ENCODE measurements at places on chromosomes 3 and 15.

GRCh38 chr3:134883697-134884385 is 88.8 kb downstream of the EPHB1 start:
- H3K4me3 ChIP-seq, result no peak overlapping the region
- H3K4me1 ChIP-seq, result no peaks in the 10 kb centered on the region
- no peak overlapping the region for H3K27ac ChIP-seq
- DNase-seq, result no peak
- H3K27me3 ChIP-seq, result no peaks in the 10 kb centered on the region

DNA sequence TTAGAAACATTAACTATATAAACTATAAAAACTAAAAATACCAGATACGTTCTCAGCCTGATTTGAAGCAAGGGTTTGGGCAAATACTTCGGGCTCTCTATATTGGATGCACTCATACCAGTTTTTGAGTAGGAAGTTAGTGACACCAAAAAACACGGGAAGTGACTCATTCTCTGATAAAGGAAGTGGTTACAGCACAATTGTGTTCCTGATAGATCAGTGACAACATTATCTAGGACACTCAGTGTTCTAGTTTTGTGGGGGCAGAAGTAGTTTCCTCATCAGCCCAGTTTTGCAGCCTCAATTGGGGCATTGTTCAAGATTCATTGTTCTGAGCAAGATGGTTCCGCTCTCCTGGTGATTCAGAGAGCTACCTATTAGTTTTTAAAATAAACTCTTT is 469.6 kb upstream of the DPPA4 start:
- H3K4me3 ChIP-seq, result no peak overlapping the region
- peaks cover 4% of the 10 kb centered on the region for H3K4me1 ChIP-seq
- H3K27me3 ChIP-seq, result no peaks in the 10 kb centered on the region
- peak overlapping the region; percentile 3 for H3K27ac ChIP-seq
- no peak for DNase-seq

DNA sequence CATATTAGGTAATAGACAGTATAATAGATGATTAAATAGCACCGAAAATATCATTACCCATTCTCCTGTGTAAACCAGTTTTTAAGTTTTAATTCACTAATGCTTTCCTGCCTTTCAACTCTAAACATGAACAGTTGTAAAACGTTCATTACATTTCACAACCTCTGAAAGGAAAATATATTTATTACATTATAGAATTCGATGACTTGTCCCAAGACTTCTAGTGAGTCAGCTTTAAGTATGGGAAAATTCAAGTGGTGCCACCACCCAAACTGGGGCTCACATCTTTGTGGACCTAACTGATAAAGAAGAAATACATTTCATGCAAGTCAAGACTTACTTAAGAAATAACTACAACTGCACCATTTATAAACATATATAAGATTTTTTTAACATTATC is 2.0 kb downstream of the TRIM59 start:
- DNase-seq, result no peak
- H3K27ac ChIP-seq, result no peak overlapping the region
- no peaks in the 10 kb centered on the region for H3K27me3 ChIP-seq
- H3K4me3 ChIP-seq, result no peak overlapping the region
- peaks cover 15% of the 10 kb centered on the region for H3K4me1 ChIP-seq

GRCh38 chr3:88616413-88616812 is 466.7 kb downstream of the C3orf38 start:
- H3K27ac ChIP-seq, result no peak overlapping the region
- H3K27me3 ChIP-seq, result no peaks in the 10 kb centered on the region
- DNase-seq, result no peak

GRCh38 chr15:85463276-85463892 is 83.0 kb downstream of the AKAP13 start:
- no peaks in the 10 kb centered on the region for H3K36me3 ChIP-seq
- no peaks in the 10 kb centered on the region for H3K27me3 ChIP-seq
- DNase-seq, result no peak
- no peak overlapping the region for H3K4me3 ChIP-seq
- H3K27ac ChIP-seq, result no peak overlapping the region

- H3K27me3 ChIP-seq, result no peaks in the 10 kb centered on the region
- H3K27ac ChIP-seq, result no peak overlapping the region
- DNase-seq, result no peak
- H3K4me1 ChIP-seq, result peaks cover 7% of the 10 kb centered on the region
Measured at GRCh38 chr3:184348057-184348382, 10.6 kb downstream of the FAM131A start.

- no peak overlapping the region for H3K27ac ChIP-seq
- no peaks in the 10 kb centered on the region for H3K4me1 ChIP-seq
- H3K4me3 ChIP-seq, result no peak overlapping the region
- DNase-seq, result no peak
- H3K36me3 ChIP-seq, result no peaks in the 10 kb centered on the region
- H3K27me3 ChIP-seq, result no peaks in the 10 kb centered on the region
Measured at GRCh38 chr15:77915261-77915960, 162.1 kb downstream of the TBC1D2B start.

DNA sequence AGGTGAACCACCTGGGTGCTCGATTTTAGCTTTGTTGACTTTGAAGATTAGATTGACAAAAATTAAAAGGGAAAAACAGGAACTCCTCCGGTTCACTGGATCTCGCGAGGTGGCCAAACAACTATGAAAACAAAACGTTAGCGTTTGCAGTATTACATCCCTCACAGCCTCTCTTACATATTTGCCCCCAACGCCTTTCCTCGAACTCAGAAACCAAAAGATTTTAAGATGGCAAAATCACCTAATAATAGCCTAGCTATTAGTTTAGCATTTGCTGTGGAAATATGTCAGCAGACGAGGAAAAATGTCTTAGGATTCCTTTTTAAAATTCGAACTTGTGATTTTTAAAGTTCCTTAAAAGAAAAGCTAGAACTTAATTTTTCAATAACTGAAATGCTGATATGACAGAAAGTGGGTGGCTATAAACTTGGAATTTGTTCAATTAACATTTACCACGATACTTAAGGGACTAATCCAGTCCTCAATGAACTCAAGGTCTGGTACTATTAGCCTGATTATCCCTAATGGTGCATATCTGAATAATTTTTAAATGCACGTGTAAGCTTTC is 491 bp upstream of the SENP7 start:
- H3K4me3 ChIP-seq, result peak overlapping the region; percentile 85
- peak overlapping the region; percentile 95 for H3K27ac ChIP-seq
- no peaks in the 10 kb centered on the region for H3K36me3 ChIP-seq
- H3K27me3 ChIP-seq, result no peaks in the 10 kb centered on the region
- H3K4me1 ChIP-seq, result peaks cover 22% of the 10 kb centered on the region
- DNase-seq, result no peak

- no peaks in the 10 kb centered on the region for H3K36me3 ChIP-seq
- H3K27me3 ChIP-seq, result no peaks in the 10 kb centered on the region
- no peak for DNase-seq
Measured at GRCh38 chr15:78650022-78650421, 9.0 kb upstream of the CHRNB4 start.

DNA sequence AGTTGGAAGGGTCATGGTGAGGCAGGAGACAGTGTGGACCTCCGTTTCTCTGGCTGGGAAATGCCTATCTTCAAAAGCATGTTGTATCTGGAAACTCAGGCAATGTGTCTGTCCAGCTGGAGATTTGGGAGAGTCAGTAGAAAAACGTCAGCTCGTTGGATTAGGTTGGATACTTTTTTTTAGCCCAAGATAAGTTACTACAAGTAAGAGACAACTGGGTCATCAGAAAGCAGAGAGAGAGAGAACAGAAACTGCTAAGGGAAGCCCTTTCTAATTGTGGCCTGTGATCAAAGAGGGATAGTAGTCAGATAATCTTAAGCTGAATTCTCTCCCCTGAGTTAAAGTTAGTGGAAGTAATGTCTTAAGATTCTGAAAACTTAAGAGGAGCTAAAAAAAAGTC is 78.9 kb upstream of the ZNF280D start:
- no peak overlapping the region for H3K4me3 ChIP-seq
- H3K27ac ChIP-seq, result no peak overlapping the region
- H3K36me3 ChIP-seq, result no peaks in the 10 kb centered on the region
- DNase-seq, result no peak
- no peaks in the 10 kb centered on the region for H3K4me1 ChIP-seq
- no peaks in the 10 kb centered on the region for H3K27me3 ChIP-seq

DNA sequence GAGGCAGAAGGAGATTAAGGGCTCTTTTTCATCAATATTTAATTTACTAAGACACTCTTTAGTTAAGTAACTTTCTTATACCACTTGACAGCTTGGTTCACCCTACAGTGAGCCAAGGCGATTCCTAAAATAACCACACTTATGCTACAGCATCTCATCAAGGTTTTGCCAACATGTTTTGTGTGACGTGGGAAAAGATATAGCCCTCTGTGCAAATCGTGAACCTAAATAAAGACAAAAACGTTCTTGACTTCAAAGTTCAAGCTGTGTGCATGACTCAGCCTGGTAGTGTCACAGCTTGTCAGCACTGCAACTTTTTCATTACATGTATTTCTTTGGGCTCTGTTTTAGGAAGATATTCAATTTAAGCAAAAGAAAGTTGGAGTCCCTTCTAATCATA is 297.0 kb upstream of the EPHA3 start:
- no peak overlapping the region for H3K4me3 ChIP-seq
- no peaks in the 10 kb centered on the region for H3K4me1 ChIP-seq
- DNase-seq, result no peak
- H3K27me3 ChIP-seq, result no peaks in the 10 kb centered on the region
- no peak overlapping the region for H3K27ac ChIP-seq
- H3K36me3 ChIP-seq, result no peaks in the 10 kb centered on the region

- DNase-seq, result no peak
- H3K27me3 ChIP-seq, result no peaks in the 10 kb centered on the region
- H3K27ac ChIP-seq, result no peak overlapping the region
Measured at GRCh38 chr3:98856724-98857123, 44.8 kb downstream of the DCBLD2 start.

GRCh38 chr3:117790235-117790987 is 1080.8 kb downstream of the TUSC7 start:
- H3K4me3 ChIP-seq, result no peak overlapping the region
- no peaks in the 10 kb centered on the region for H3K36me3 ChIP-seq
- no peak overlapping the region for H3K27ac ChIP-seq
- H3K27me3 ChIP-seq, result no peaks in the 10 kb centered on the region

DNA sequence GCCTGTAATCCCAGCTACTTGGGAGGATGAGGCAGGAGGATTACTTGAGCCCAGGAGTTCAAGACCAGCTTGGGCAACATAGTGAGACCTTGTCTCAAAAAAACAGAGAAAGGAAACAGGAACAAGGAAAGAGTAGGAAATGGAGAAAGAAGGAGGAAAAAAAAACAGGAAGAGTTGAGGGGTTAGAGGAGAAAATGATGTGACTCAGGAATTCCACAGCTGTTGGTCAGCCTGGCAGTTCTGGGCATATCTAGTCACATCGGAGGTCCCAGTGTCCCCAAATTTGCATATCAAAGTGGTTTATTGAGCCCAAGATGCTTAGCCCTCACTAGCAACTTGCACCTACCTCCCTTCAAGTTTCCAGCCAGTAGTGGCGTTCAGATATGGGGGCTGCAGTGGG is 18.8 kb upstream of the JMJD7 start:
- H3K27ac ChIP-seq, result no peak overlapping the region
- no peaks in the 10 kb centered on the region for H3K27me3 ChIP-seq
- DNase-seq, result no peak
- no peak overlapping the region for H3K4me3 ChIP-seq
- no peaks in the 10 kb centered on the region for H3K4me1 ChIP-seq
- peaks cover 30% of the 10 kb centered on the region for H3K36me3 ChIP-seq

DNA sequence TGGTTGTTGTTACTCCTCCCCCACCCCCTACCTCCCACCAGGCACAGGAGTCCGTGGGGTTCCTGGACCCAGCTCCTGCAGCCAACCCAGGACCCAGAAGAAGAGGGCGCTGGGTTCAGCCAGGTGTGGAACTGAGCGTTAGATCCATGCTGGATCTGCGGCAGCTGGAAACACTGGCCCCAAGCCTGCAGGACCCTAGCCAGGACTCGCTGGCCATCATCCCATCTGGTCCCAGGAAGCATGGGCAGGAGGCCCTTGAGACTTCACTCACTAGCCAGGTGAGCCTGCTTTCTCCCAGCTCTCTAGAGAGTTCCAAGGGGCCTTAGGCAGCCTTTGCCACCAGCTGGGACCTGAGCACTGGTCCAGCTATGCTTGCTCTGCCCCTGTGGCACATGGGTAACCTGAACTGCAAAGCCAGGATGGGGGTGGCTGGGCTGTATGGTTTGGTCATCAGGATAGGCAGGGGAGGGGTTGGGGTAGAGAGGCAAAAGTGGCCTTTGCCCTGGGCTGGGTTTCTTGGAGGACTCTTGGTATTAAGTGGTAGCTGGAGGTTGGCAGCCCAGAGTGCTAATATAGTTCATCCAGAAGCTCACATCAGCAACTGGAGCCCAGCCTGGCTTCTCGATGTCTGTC is 7.0 kb upstream of the JMJD7 start:
- H3K27ac ChIP-seq, result no peak overlapping the region
- no peak for DNase-seq
- no peaks in the 10 kb centered on the region for H3K4me1 ChIP-seq
- no peaks in the 10 kb centered on the region for H3K27me3 ChIP-seq

- H3K4me3 ChIP-seq, result no peak overlapping the region
- H3K27me3 ChIP-seq, result no peaks in the 10 kb centered on the region
Measured at GRCh38 chr3:45976191-45977091, 19.2 kb downstream of the FYCO1 start.

DNA sequence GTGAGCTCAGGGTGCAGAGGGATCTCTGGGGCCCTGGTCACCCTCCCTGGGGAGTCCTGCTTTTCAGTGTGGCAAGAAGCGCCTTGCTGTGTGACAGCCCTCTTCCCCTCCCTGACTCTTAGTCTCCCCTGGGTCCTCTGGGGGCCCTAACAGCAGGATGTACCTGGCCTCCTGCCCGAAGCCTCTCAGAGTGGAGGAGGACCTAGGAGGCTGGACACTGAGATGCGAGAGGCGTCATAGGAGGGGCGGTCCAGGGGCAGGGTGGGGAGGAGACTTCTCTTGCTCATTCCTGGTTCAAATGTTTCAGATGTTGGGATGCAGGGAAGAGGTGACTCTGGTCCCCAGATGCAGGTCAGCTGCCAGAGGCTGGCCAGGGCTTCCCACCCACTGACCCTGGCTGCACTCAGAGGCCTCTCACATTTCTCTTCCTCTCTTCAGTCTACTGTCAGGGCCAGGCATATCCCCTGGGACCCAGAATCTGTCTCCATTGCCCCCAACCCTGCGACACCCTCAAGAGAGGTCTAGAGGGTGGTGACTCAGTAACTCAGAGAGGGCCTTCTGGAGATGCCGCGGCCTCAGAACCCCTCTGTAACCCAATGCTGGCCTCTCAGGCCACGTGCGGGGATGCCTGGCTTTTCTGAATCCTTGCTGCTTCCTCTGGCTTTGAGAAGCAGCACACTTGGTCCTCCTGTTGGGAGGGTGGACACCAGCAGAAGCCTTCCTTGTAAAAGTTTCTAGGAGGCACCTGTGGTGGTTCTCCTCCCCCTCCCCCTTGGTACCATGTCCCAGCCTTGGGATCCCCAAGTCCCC is 25.9 kb downstream of the SNX33 start:
- DNase-seq, result peak; percentile 41
- no peak overlapping the region for H3K4me3 ChIP-seq

DNA sequence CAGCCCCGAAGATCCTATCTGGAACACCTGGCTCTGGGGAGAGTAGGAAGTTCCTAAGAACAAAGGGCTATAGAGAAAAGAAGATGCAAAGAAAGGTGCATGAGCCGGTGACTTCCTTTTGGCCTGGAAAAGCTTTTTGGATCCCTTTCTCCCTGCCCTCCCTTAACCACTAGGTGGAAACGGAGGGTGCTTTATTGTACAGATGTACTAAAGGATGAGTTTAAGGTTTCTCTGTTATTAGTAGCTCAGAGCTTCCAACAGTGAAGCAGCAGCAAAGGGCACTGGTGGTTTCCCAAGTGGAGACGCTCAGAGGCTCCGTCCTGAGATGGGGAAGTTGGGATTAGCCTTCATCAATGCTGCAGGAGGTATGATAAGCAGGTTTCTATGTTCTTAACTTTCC is 5.9 kb upstream of the ADGRG7 start:
- H3K27ac ChIP-seq, result peak overlapping the region; percentile 59
- no peak overlapping the region for H3K4me3 ChIP-seq
